Cerebellar nuclear complex (tissue), 1 donor: ENCODE measurements at places on chromosomes 16 and 17.

- peak; percentile 34 for DNase-seq
Measured at GRCh38 chr16:85717393-85718152, 28.8 kb upstream of the GINS2 start.

GRCh38 chr16:6189216-6189615 is 1091.6 kb upstream of the EEF2KMT start:
- no peak for DNase-seq

- DNase-seq, result no peak
Measured at GRCh38 chr16:53779186-53779585, 75.2 kb downstream of the FTO start.

GRCh38 chr16:27127308-27127707 is 60.6 kb downstream of the C16orf82 start:
- DNase-seq, result no peak

DNA sequence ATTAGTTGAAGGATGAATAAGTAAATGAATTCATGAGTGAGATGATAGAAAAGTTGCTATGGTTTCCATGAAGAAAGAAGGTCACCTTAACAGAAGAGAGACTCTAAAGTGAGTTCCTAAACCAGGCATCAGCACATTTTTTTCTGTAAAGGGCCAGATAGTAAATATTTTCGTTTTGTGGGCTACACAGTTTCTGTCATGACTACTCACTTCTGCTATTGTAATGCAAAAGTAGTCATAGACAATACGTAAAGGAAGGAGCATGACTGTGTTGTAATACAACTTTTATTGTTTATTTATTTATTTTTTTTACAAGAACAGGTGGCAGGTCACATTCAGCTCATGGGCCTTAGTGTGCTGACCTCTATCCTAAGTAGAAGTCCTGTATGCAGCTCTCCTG is 426.1 kb upstream of the DYNLRB2 start:
- DNase-seq, result no peak

GRCh38 chr17:57869617-57870282 is 19.9 kb upstream of the MRPS23 start:
- no peak for DNase-seq

GRCh38 chr17:78377858-78378224 is 608 bp upstream of the PGS1 start:
- DNase-seq, result no peak

GRCh38 chr17:48540213-48540612 is 4.7 kb downstream of the HOXB2 start:
- DNase-seq, result no peak

- no peak for DNase-seq
Measured at GRCh38 chr16:66262253-66263167, 104.0 kb upstream of the CDH5 start.

DNA sequence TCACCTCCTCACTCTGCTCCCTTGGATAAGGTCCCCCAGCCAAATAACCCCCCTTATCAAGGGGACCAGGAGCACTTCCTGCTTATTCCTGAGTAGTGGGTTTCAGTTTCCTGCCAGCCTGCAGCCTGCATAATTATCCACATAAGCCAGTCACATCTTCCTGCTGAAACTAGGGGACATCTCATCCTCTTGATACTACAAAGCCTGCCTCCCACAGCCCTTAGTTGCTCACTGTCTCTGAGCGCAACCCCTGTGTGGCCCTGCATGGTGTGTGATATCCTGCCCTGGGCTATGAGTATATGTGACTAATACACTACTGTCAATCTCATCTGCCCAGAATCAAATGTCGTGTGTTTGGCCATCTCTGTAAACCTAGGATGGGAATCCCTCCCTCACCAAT is 8.0 kb upstream of the XYLT2 start:
- no peak for DNase-seq

DNA sequence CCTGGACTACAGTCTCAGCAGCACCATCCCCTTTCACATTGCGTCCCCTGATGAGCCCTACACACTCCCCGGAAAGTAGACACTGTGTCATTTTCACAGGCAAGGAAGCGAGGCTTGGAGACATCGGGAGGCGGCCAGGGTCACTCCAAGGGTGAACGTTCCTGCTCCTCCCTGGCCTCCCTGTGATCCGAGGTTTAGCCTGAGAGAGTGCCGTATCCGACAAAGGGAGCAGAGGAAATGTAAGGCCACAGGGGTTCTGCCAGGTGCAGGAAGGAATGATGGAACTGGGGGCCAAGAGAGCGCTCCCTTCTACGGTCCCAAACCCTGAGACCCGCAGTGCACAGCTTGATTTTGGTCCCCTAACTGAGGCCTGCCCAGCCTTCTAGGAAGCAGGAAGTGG is 8.0 kb upstream of the PIK3R6 start:
- DNase-seq, result no peak

- DNase-seq, result peak; percentile 63
Measured at GRCh38 chr16:70410734-70411133, 28.2 kb downstream of the ST3GAL2 start.

DNA sequence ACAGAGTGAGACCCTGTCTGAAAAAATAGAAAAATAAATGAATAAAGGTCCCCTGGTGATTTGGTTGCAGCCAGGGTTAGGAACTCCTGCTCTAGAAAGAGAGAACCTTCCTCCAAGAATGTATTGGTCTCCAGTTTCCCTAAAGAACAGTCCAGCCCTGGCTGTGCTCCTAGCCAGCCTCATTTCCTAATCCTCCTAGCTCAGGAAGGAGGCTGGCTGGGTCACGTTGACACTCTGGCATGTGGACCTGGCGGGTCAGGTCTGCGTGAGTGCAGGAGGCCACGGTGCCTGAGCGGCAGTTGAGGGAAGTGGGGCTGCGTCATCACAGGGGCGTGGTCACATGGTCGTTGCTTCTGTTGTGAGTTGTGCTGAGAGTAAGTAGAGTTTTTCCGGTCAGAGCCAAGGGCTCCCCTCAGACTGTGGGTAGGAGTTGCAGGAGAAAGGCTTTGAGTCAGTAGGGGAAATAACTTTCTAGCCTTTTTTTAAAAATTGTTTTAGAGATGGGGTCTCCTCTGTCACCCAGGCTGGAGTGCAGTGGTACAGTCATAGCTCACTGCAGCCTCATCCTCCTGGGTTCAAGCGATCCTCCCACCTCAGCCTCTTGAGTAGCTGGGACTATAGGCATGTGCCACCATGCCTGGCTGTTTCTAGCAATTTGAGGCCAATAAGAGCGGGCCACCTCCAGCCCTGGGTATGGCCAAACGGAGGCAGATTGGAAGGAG is 194.0 kb upstream of the CIBAR2 start:
- DNase-seq, result no peak
